ENCODE measurements at places on chromosomes 16 and 17.

GRCh38 chr17:55652825-55653224 is 69.8 kb downstream of the TMEM100 start:
- no peak for DNase-seq

DNA sequence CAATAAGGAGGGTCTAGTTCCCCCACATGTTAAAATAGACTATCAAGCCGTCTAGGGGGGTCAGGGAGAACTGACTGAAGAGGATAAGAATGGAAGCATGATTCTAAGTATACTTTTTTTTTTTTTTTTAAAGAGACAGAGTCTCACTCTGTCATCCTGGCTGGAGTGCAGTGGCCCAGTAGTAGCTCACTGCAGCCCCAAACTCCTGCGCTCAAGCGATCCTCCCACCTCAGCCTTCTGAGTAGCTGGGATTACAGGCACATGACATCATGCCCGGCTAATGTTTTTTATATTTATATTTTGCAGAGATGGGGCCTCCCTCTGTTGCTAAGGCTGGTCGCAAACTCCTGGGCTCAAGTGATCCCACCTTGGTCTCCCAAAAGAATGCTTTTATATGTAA is 14.2 kb downstream of the AMFR start:
- DNase-seq = no peak

GRCh38 chr16:9122342-9122741 is 30.9 kb downstream of the HAPSTR1 start:
- no peak for DNase-seq

DNA sequence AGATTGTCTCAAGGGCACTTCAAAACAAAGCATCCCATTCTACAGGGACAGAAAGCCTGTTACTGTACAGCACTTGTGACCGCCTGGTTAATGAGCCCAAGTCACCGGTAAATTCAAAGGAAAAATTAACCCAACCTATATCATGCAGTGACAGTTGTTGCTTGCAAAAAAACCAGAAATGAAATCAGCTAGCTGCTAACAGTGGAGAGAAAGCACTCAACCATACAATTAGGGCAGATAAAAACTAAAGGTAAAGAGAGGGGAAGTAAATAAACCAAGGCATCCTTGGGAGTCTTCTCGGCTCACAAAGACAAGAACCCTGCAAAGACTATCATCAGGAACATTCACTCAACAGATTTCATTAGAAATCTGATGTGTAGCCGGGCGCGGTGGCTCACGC is 5.9 kb downstream of the RETREG3 start:
- no peak for DNase-seq

DNA sequence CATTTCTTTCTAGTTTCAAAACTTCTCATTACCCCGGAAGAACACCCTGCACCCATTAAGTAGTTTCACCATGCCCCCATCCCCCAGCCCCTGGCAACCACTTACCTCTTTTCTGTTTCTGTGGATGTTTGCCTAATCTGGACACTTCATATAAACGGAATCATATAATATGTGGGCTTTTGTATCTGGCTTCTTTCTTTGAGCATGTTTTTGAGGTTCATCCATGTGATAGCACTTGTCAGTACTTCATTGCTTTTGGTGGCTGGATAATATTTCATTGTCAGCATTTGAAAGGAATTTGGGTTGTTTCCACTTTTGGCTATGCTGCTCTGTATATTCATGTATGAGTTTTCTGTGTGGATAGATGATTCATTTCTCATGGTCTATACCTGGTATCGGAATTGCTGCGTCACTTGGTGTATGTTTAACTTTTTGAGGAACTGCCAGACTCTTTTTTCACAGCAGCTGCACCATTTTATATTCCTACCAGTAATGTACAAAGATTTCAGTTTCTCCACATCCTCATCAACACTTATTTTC is 30.0 kb upstream of the SLC5A10 start:
- DNase-seq = peak; percentile 25

DNA sequence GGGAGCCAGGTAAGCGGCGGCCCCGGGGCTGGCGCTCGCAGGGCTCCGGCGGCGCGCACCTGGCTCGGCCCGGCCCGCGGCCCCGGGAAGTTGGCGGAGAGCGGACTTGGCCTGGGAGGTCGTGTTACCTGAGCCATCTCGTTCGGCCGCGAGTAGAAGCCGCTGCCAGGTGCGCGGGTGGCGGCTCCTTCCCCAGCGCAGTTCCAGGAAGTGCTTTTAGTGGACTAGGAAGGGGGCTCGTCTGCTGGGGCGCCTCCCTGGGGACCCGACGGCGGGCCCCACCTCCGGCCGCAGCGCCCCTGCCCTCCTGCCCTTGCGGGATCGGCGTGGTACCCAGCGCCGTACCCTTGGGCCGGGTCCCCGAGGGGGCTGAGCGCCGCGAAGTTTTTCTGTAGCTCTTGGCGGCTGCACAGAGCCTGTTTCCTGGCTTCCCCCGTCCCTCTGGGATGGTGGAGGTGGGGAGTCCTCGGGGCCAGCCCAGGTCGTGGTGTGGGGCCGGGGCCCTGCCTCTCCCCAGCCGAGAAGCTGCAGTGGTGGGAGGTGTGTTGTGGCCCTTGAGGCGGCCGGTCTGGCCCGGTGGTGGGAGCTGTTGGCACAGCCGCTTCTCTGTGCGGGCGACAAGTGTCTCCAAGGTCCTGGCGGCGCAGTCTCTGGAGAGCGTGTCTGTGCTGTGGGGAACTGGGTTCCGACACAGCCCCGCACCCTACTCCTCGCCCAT is 96.9 kb downstream of the RAB11FIP4 start:
- DNase-seq = no peak

- no peak for DNase-seq
These were observed 61.5 kb downstream of the GNAO1 start for GRCh38 chr16:56252835-56253234.

- no peak for DNase-seq
These were observed 23.5 kb downstream of the MPHOSPH6 start for GRCh38 chr16:82146556-82146955.

GRCh38 chr17:77793146-77793970 is 165.1 kb upstream of the TNRC6C start:
- no peak for DNase-seq

DNA sequence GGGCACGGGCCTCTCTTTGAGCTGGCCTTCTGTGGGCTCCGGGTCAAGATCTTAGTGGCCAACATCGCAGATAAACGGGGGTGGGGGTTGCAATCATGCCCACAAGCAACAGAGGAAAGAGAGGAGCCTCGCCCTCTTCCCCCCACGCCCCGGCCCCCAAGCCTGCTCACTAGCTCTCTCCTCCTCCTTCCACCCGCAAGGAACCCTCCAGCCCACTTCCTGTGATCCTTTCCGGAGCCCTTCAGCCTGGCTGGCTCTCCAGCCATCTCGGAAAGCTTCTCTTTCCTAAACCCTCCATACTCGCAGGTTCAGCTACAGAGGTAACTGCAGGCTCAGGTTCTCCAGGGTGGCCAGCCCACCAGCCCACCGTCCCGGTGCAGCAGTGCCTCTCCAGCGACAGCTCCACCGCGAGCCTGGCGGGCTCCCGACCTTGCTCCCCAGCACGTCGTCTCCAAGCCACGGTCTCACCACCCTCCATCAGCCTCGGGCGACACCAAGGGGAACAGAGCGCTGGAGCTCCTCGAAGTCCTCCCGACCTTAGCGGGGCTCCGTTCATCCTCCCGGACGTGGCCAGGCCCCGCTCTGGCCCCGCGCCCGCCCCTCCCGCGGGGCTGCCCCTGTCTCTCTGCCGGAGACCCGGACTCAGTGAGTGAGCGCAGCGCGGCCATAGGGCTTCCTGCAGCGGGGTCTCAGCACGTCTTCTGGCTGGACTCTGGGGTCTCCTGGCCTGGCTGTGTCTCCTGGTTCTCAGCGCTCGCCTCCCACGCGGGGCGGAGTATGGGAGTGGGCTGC is 12.9 kb upstream of the ODF4 start:
- DNase-seq = peak; percentile 69

- no peak for DNase-seq
These were observed 362.6 kb downstream of the CNTNAP4 start for GRCh38 chr16:76639685-76640289.

GRCh38 chr17:71260366-71260940 is 860.4 kb upstream of the SOX9 start:
- DNase-seq = no peak

DNA sequence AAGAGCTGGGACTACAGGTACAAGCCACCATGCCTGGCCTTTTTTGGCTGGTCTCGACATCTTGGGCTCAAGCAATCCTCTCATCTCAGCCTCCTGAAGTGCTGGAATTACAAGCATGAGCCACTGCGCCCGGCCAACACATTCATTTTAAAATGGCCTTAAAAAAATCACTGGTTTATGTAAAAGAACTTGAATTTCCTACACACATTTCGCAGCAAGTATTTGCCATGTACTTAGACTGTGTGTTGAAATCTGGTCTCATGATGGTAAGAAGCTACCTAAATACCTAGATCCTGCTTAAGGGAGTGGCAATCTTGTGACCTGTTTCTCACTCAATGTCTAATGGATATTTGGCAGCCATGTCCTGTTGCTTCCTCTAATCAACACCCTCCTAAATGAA is 8.5 kb upstream of the CYTH1 start:
- DNase-seq = no peak

DNA sequence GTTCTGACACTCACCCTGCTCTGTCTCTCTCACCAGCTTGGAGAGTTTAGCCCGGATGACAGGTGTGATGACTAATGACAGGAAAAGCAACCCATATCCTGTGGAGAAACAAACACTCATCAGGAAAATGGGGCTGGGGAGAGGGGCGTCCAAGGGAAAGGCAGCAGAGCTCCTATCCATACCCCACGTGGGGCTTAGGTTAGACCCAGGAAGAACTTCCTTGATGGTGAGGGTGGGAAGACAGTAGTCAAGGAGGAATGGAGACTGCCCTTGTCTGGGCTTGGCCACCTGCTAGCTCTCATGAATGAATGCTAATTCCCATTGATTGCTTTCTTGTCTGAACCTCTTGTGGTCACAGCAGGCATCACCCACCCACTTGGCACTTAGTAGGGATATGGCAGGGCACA is 3.8 kb downstream of the SLC46A1 start:
- no peak for DNase-seq

DNA sequence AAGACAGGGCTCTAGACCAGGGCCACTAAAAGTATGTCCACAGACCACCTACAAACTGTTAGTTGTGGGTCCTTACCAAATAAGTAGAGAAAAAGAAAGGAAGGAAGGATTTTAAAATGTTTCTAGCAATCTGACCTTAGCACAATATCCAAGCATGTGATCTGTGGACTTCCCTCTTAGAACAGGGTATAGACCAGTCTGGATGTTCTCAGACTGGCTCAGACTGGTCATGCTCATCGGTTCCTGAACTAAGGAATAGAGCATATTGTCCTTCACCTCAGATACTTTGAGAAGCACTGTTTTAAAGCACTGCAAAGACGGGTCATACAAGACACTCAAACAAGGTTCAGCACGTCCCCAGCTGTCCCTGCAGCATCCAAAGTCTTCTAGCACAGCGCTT is 25.8 kb downstream of the CUEDC1 start:
- DNase-seq = no peak
